ENCODE measurements at places on chromosomes 3 and 15.

DNA sequence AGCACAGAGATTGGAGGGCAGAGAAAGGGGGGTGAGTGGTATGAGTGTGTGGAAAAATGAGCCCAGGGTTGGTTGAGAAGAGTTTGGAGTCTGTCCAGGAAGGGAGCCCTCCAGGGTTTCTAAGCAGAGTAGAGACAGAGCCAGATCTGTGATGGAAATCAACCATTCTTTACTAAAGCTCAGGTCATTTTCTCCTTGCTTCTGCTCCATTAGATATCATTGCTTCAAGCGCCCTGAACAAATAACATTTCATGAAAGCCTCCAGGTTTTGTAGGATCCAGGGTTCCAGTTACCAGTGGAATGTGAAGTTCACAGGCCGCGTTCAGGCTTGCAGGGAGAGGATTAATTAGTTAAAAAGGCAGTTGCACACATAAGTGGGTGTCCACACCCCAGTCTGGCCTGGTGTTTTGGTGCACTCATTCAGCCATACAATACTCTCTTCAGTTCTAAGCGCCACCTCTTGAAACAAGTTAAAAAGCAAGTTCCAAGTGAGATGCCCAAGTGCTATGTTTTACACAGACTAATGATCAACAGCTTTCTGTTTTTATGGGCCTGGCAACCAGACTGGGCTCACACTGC, 16.4 kb upstream of the BOC start:
- DNase-seq, result no peak

- no peak for DNase-seq
These were observed 901.6 kb downstream of the TUSC7 start for GRCh38 chr3:117611211-117611610.

DNA sequence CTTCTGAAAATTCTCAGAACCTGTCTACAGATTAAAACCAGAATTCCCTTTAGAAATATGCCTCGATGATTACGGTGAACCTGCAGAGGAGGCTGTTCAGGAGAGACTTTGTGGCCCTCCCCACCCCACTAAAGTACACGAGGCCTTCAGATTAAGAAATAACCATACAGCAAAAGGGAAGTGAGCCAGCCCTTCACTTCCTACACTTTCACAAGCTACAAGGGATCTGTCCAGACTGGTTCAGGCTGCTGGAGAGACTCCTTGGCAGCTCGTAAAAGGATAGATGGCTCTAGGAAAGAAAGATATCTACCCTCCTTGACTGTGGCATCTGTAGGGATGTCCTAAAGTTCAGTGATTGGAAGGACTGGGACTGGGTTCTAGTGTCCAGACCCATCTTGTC, 102.6 kb downstream of the ALDH1A2 start:
- no peak for DNase-seq

- no peak for DNase-seq
These were observed 384.3 kb downstream of the ROBO1 start for GRCh38 chr3:79383402-79384012.

DNA sequence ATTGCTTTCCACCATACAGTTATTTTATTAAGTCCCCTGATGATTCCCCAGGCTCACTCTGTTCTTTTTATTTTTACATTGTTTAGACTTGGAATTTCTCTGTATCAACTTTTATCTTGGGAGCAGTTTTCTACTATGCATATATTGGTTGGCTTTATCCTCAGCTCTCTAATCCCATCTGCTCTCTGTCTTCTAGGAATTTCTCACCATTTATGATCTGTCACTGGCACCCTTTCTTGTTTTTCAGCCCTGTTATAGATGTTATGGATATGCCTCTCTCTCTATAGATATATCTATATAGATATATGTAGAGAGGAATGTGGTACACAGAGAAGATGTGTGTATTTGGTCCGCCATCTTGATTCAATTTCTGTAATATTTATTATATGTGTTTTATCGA, 90.5 kb downstream of the SH3GL3 start:
- no peak for DNase-seq
